CD4-positive, alpha-beta T cell treated with Interferon gamma for 1 hour (primary cell): ENCODE measurements at places on chromosomes 3 and 15.
A peak's percentile ranks its signal among the peaks of the same experiment; 100 is the strongest.

DNA sequence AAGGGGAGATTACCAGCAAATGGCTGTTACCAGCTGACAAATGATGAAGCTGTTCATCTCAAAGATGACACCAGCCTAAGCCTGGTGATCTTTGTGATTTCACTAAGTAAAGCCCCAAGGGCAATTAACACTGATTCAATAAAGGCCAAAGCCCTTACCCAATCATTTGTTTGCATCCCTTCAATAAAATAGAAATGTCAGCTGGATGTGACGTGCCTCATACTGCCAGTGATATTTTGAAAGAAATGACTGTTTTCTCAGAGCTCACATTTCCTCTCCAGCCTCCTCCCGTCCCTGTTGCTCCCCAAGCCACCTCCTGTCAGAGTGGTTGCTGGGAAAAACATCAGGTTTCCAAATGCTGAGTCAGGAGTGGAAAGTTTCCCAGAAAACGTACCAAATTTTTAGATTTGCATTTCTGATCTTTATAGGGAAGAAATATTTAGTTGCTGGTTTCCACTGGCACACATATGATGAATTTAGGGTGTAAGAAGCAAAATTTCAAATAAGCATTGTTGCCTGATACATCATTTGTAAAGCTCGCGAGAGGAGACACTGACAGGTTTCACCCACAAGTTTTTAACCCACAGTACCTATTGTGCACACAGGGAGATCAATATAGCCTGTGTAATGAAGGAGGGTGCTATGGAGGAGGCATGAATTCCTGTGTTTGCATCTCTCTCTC lies 21.0 kb downstream of the C2CD4A start:
- DNase-seq, result no peak

DNA sequence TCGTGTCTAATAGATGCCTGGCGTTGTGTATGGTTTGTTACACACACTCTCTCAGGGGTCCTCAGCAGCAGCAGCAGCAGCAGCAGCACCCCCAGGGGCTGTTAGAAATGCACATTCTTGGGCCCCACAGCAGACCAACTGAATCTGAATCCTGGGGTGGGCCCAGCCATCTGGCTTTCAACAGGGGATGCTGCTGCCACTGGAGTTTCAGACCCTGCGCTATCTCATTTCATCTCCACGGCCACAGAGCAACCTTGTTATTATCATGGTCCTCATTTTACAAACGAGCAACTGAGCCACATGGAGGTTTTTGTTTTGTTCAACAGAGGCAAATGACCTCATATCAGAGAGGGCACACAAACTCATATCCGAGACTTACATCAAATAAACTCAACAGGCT lies 47.7 kb downstream of the MGLL start:
- DNase-seq, result no peak

GRCh38 chr15:83970295-83970890 lies 265.2 kb upstream of the GOLGA6L4 start:
- no peak for DNase-seq

GRCh38 chr3:74301056-74301455 lies 313.4 kb downstream of the CNTN3 start:
- no peak for DNase-seq

- no peak for DNase-seq
Measured at GRCh38 chr15:50463423-50464358, 39.5 kb downstream of the USP8 start.

- no peak for DNase-seq
Measured at GRCh38 chr15:65384505-65384894, 6.7 kb upstream of the IGDCC3 start.

GRCh38 chr3:115292131-115292530 lies 145.0 kb upstream of the ZBTB20 start:
- no peak for DNase-seq

GRCh38 chr3:14254812-14255702 lies 76.4 kb downstream of the LSM3 start:
- DNase-seq, result no peak

GRCh38 chr3:87298111-87298718 lies 21.8 kb upstream of the POU1F1 start:
- DNase-seq, result no peak

DNA sequence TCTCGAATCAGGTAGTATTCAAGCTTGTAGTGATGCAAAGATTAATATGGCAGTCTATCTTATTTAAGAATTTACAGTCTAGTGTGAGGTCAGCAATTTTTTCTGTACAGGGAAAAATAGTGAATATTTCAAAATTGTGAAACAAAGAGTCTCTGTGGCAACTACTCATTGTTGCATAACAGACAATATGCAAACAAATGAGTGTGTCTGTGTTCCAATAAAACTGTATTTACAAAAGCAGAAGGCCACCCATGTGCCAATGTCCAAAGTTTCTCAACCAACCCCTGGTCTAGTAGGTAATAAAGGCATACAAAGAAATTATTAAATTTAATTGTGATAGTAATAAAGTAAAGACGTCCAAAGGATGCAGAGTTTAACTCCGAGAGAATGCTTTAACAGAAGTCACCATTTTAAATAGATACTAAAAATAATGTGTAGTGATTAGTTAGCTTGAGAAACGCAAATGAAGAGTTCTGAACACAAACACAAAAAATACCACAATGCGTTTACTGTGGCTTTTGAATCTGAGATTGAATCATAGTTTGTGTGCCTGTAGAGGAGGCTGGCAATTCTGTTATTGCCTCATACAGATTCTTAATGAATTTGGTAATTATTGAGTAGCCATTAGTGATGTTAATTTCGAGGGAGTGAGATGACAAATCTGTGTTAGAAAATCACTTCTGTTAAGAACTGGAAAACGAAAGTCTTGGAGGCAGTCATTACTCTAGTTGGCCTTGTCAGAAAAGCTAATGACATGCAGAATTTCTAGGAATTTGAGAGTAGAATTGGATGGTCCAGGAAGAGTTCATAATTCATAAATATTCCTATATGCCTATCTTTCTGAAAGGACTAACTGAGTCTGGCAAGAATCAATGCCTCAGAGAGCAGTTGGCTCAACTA lies 48.7 kb downstream of the CADM2 start:
- no peak for DNase-seq

DNA sequence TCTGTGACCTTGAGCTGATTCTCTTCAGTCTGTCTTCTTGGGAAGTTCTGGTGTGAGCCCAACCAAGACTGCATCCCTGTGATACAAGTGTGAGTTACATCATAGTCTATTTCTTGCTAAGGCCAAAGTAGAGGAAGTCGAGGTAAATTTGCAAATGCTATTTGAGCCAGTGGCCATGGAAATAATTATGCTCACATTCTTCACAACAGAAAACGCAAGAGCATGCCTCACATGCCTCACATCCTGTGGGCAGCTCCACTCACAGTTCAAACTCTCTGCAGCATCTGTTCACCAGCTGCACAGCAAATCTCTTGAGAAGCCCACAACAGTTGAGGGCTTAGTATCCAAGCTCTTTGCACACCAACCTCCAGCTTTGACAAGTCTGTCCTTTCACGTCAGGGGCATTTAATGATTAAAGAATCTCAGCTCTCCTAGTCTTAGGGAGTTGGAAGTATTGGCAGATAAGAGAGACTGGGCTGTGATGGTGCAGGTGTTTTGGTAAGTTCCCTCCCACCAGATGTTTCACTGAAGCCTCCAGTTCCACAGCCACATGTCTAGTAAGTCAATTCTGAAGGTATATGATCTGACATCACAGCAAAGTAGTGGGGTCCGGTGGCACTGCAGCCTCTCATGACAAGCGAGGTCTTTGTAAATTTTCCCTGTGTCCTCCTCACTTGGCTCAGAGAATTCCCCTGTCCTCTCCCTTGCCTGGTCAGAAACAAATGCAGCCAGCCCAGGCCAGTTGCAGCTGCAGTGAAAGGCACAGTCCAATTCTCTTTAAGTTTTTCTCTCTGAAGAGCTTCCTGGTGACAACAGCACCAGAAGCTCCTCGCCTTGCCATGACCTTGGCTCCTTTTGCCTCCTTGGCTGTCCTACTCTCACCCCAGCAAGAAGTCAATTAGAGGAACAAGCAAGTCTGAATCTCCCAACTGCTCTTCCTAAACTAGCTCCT lies 166.1 kb downstream of the SSR3 start:
- DNase-seq, result no peak

DNA sequence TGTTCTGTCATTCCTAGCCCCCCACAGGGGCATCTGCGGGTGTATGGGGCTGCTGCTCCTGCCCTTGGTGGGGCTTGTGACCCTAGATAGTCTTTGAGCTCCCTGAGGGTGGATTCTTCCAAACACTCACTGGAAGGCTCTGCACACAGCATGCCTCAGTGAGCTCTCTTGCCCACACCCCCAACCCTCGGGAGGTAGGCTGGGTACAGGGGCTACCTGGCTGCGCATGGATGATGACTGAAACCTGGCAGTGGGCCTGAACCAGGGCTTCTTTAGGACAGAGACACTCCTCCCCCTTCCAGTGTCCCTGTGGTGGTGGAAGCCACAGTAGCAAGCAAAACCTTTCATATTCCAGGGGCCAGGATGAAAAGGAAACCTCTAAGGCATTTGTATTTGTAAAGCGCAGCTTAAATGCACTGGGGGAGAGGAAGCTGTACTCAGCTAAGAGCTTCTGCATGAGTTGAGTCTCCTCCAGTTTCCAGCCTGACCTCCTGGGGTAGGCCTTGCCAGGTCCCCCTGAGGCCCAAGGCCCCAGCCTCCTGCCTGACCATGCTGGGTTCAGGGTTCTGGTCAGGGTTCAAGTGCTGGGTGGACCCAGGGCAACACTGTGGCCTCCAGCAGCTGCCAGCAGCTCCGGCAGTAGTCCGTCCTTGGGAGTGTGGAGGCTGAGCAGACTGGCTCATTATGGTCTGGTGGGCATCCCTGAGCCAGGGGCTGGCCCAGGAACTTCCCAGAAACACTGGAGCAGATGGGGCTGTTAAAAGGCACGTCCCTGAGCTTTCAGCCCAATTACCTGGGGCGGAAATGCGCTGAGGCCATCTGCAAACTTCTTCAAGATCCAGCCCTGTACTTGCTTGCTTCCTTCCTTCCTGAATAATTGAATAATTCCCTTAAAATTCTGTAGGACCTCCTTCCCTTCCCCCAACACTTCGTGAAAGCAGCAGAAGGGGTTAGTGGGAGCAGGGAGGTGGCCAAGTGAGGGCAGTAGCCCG lies 89.7 kb downstream of the HMG20A start:
- DNase-seq, result no peak

DNA sequence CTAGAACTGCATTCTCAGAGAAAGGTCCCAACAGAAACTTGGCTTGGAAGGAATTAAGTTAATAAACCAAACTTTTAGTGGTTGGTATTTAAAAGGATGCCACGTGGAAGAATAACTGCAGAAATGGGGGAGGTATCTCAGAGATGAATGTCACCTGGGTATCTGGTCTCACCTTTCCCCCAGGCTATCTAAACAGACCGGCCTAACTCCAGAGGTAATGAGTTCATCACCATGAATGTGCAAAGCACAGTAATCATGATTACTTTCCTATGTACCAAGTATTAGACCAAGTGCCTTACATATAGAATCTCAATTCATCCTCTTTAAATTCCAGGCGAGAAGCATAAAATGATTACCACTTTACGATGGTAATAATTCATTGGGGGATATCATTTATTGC lies 80.8 kb downstream of the FBN1 start:
- no peak for DNase-seq

DNA sequence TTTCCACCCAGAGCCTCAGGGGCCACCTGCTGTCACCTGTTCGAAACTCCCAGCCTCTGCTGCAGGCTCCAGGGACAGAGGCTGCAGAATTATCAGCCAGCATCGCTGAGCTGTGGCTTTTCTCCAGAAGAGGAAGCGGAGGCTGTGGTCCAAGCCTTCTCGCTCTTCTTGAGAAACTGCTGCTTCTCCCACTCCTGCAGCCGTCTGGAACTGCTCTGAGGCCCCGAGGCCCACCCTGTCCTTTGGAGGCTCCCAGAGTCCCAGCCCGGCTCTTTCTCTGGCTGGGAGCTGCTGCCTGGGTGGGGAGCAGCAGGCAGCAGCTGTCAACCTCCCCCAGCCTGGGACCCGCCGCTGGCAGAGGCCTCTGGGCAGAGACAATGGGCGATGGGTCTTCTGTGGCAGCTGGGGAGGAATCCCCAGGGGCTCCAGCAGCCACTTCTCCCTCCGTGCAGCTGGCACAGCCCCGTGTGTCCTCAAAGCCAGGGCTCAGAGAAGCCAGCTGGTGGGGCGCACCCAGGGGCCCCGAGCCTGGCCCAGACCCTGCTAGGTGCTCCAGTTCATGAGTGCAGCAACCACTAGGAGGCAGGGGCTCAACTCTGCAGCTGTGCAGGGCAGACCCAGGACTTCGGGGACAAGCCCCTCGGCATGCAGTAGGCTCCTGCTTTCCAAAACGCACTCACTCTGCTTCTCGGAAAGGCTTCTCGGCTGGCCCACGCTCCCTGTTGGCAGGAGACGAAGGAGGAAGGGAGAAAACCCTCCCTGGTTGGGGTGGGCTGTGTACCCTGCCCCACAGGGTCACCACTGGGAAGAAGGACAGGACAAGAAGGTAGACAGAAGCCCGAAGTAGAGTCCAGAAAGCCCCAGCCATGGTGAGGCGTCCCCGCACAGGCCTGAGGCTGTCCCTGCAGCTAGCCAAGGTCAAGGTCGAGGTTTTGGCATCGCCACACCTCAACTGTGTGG lies 49.9 kb upstream of the FURIN start:
- peak; percentile 75 for DNase-seq

DNA sequence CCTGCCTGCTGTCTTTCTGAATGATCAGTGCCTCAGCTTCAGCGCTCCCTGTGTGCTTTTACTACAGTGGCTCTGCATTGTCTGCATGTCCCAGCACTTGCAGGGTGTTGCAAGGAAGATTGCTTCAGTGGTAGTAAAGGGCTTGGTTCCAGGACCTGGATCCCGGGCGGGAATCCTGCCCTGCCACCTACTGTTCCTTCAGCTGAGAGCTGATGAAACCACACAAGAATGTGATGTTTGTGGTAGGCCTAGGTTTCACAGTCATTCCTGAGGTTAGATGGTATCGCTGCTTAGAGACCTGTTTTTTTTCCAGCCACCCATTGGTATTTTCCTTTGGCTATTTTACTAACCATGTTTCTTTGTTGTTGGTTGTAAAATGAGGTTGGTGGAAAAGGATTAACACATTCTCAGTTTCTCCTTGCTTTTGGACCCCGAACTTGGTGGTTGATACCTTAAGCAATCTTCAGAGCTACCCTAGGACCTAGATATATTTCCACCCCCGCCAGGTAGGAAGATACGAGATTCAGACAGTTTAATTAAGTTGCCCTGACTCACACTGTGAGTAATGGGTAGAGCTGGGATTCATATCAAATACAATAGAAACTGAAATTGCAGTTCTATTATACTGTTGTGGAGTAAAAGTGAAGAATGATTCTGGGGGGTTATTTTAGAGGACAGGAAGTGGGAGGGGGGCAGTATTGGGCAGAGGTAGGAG lies 11.4 kb downstream of the GPR87 start:
- no peak for DNase-seq

DNA sequence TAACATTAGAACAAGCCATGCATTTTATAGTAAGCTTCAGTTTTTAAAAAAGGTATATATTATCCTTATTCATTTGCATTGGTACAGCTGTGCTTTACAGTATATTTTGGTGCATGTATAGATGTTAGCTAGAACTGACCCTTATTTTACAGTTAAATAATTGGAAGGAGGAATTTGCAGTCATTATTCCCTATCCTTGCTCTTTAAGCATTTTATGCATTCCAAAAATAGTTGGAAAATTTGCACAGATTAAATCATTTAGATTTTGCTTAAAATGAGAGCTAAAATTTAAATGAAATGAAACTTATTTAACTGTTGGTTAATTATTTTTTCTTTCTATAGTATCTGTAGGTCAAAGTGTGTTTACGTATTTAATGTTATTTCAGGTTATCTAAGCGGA lies 667.1 kb downstream of the NAALADL2 start:
- DNase-seq, result no peak

GRCh38 chr3:63762934-63763550 lies 56.1 kb upstream of the C3orf49 start:
- DNase-seq, result no peak
